Nephron progenitor cell (in vitro differentiated cells): ENCODE measurements at places on chromosomes 4 and X.

- no peak for DNase-seq
These were observed 404.6 kb upstream of the FAT1 start for GRCh38 chr4:187128222-187128621.

DNA sequence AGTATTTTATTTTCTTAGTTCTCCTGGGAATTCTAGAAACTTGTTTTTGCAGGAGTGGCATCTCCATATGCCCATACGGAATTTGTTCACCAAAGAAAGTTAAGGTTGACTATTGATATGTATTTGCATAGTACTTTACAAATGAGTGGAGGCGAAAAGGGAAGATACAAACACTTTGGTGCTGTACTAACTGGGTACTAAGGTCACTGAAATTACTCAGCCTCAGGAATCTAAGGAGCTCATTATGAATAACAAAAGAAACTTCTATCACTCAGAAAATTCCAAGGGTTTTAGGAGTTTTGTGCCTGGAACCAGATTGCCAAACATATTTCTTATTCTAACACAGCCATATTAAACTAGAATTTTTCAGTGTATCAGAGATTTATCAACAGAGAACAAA is 27.4 kb upstream of the TMPRSS11B start:
- no peak for DNase-seq

GRCh38 chr4:124279741-124280140 is 432.8 kb downstream of the ANKRD50 start:
- DNase-seq: no peak

DNA sequence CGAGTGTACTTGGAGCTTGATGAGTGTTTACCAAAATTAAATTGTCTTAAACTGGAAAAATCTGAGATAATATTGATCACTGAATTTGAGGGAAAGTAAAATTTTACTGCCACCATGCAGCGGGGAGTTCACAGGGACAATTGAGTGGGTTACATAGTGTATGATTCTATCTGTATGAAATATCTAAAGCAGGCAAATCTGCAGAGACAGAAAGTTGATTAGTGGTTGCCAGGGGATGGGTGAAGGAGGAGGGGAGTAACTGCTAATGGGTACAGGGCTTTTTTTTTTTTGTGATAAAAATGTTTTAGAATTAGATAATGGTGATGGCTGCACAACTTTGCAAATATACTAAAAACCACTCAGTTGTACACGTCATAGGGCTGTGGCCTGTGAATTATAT is 35.4 kb upstream of the PDLIM3 start:
- no peak for DNase-seq

DNA sequence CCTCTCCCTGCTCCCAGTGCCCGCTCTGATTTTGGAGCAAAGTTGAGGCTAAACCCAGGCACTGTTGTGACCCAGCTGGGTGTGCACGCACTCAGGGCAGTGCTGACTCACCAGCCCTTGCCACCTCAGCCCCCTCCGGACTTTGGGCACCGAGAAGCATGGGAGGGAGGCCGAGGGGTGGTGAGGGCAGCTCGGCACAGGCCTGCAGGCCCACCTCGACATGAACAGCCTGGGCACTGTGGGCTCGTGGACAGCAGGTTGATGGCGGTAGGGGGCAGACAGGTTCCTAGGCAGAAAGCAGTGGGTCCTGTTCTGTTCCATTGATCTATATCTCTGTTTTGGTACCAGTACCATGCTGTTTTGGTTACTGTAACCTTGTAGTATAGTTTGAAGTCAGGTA is 30.9 kb downstream of the TIGD4 start:
- DNase-seq: no peak
